IMR-90 (cell line): ENCODE measurements at places on chromosomes 3 and 15. TPM values are rescaled to one million over a fixed set of nuclear protein-coding genes. Genes with fewer than 3 reads are reported as not detected.
A peak's percentile ranks its signal among the peaks of the same experiment; 100 is the strongest.

SH3GL3 gene
- total RNA-seq: not detected in 2 replicates

CADPS gene
- not detected in 2 replicates for total RNA-seq

LINGO1 gene
- total RNA-seq: not detected in 2 replicates

EIF4E3 gene
- 0.72 and 0.83 TPM in 2 replicates for total RNA-seq

CD200R1 gene
- under 0.01 TPM in 2 replicates for total RNA-seq

DUOX2 gene
- total RNA-seq: not detected in 2 replicates

NME9 gene
- not detected in 2 replicates for total RNA-seq

GRM2 gene
- under 0.01 TPM in 2 replicates for total RNA-seq

GRCh38 chr15:42846647-42847046, 73.9 kb downstream of the TTBK2 start:
- no peak for DNase-seq

GRCh38 chr15:49494842-49495241, 71.8 kb downstream of the FGF7 start:
- DNase-seq: no peak

DNA sequence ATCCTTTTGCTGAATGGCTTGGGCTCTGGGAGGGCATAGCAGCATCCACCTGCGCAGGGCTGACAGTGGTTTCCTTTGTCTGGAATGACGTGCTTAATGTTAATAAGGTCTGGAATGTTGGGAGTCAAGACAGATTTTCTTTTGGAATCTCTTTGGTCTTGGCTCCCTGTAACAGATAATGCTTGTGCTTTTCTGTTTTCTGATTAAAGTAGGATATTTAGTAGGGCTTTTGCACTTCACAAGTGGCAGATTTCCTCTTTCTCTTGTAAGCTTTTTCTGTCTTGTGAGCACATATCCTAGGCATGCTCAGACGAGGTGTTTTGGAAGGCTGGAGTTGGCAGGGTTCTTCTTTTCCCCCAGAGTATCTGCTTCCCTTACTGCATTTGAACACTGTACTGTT, 189.6 kb downstream of the GHSR start:
- DNase-seq: peak; percentile 34

GRCh38 chr15:73246439-73246838, 122.3 kb downstream of the HCN4 start:
- DNase-seq: no peak

GRCh38 chr3:69491975-69492374, 106.1 kb upstream of the FRMD4B start:
- no peak for DNase-seq

DNA sequence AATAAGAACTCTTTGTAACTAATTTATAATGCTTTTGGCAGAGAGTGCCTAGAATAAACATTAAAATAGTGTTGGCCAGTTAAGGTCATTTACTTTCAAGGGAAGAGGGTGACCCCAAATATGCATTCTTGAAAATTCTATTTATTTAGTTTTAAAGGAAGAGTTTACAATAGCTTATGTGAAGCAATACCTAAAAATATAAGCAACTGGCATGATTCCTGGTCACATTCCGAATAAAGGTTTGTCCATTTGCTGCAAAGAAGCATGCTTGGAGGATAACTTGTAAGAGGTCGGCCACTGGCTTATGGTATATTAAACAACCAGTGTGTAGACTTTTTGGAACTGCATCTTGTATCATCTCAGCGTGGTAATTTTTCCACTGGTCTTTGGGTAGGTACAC, 10.2 kb downstream of the MITF start:
- peak; percentile 71 for DNase-seq

- DNase-seq: no peak
These were observed 14.5 kb downstream of the TERB2 start for GRCh38 chr15:44971036-44971435.

DNA sequence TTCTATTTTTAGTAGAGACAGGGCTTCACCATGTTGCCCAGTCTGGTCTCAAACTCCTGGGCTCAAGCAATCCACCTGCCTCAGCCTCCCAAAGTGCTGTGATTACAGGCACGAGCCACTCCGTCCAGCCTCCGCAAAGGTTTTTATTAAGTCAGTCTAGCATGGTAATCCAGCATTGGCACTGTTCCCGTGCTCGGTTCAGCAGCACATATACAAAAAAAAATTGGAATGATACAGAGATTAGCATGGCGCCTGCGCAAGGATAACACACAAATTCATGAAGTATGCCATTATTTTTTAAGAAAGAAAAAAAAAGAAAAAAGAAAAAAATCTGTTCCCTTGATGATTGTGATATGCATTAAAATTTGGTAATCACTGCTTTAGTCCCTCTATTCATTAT, 8.5 kb downstream of the CKMT1A start:
- no peak for DNase-seq

DNA sequence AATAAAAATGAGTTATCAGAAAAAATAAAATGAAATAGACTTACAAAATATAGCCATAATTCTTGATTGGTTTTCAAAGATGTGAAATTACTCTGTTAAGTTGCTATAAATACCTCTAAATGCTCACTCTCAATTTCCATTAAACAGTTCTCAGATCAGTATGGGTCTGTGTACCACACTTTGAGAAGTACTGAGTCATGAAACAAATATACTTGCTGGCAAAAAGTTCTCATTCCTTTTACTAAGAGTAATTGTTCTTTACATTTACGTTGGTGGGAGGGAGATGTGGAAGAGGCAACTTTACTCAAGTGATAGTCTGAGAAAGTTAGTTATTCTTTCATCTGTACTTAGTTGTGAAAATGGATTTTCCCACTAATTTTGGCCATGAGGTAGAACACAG, 96.3 kb downstream of the ZNF385D start:
- peak; percentile 78 for DNase-seq

DNA sequence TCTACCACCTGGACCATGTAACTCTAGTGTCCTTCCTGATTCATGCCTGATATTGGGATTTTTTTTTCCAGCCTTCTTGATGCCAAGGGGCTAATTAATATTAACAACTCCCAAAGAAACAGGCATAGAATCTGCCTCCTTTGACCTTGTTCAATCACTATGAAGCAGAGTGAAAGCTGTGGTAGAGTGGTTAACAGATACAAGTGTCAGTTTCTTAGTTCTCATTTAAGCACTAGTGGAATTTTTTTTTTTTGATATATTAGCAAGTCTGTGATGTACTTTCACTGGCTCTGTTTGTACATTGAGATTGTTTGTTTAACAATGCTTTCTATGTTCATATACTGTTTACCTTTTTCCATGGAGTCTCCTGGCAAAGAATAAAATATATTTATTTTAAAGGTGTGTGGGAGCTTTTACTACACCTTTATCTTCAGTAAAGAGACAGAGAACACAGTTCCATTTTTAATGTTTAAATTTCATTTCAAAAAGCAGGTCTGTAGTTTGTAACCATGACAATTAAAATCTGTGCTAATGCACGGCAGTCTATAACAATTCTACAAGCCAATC, 67.1 kb downstream of the TOP2B start:
- no peak for DNase-seq

DNA sequence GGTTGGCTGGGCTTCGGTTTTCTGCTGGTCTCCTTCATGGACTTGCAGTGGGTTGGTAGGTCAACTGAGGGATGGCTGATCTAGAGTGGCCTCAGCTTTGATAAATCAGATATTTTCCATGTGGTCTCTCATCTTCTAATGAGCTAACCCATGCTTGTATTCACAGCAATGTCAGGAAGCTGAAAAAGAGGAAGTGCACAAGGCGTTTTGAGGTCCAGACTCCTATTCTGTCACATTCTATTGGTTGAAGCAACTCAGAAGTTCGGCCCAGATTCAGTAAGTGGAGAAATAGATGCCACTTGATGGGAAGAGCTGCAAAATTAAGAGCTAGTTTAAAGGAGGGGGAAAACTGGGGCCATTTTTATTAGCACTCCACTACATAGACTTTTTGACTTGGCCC, 361.2 kb downstream of the DIPK2A start:
- DNase-seq: no peak

DNA sequence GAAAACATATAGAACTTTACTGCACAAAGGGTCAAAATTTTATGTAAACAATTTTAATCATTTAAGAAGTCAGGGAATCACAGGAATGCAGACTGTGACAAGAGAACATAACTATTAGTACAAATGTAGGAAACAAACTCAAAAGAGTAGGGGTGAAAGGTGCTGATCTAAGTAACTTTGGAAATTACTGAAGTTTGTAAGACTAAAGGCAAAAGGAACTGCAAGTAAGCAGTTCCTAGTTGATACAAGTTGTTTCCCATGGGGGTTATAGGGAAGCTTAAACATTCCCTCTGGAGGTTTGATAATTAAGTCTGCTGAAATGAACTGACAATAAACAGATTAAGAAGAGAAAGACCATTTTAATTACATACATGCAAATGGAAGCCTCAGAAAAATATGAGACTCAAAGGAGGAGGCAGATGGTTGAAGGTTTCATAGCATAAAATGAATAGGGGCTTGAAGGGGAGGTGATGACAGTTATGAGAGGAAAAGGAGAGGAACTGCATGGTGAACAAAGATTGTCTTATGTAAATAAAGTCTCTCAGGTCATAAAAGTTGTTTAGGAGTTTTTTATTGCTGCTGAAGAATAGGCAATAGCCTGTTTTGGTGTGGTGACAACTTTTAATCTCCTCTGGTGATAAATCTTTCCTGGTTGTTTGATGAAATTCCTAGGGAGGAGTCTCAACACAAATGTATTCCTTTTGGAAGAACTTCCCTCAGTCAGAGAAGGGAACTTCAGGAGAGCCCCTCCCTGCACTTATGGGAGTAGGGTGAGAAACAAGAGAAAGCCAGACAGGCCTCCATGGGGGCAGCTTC, 17.1 kb downstream of the SETMAR start:
- DNase-seq: no peak

- DNase-seq: no peak
These were observed 64.3 kb downstream of the SLC12A8 start for GRCh38 chr3:125148016-125148812.

- peak; percentile 60 for DNase-seq
These were observed 36.8 kb upstream of the TSPAN3 start for GRCh38 chr15:77107531-77108355.

GRCh38 chr3:29152379-29152778, 128.5 kb upstream of the RBMS3 start:
- no peak for DNase-seq

DNA sequence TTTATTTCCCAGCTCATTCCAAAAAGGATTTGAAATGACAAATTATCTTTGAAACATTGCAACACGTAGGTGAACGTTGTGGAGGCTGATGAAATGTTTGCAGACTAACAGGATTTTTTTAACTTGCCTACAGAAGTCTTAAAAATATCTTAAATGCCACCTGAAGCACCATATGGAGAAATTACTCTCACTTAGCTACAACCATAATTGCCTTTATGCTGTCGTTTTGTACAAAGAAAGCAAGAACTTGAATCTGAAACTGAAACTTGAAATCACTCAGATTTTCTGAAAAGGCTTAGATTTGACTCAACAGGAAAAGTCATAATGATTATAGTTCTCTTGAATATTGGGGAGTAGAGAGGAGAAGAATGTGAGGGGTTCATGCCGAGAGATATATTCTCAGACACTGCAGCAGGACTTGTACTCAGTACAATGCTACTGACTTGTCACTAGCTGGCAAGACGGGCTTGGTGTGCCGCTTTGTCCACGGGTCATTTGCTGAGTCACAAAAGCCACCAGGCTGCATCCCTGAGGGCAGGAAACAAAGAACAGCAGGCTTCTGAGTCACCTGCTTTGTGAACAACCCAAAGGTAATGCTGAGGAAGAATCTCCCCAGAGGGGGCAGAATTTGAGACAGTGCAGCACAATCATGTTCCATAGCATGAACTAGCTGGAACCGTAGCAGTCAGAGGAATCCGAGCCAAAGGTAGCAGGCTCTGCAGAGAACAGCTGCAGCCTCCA, 7.1 kb upstream of the FMN1 start:
- peak; percentile 20 for DNase-seq

GRCh38 chr3:53891497-53892285, at the start of gene SELENOK:
Gene SELENOK (minus strand): TSS chr3:53891859.
- peak; percentile 99 for DNase-seq

- no peak for DNase-seq
These were observed 511.2 kb downstream of the MECOM start for GRCh38 chr3:169152319-169152718.

DNA sequence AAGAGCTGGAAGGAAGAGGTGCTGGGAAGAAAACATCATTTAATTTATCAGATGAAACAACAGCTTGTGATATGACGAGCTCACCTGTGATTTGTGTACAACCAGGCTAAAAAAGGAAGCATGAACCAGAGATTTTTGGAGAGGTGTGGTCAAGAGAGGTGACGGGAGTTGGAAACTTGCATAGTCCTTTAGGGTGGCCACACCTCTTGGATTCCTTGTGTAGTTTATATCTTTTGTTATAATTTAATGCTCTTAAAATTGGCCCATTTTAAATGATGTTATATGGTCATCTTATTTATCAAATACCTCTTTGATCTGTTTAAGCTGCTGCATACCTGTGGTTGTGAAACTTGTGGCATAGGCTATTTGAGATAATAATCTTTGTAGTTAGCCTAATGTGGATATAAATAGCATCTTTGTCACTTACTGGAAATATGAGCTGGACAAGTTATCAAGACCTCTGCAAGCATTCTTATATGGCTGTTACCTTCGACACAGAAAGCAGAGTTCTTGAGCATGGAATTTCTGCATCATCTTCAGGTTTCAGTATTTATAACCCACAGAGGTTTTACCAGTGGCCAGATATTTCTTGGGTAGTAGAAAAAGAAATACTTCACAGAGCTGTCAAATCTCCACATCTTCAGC, 49.1 kb downstream of the IL1RAP start:
- no peak for DNase-seq
